Cardiac muscle cell (in vitro differentiated cells and primary cell): ENCODE measurements at places on chromosomes 11 and 22. TPM values are rescaled to one million over a fixed set of nuclear protein-coding genes. Genes with fewer than 3 reads are reported as not detected.

DNA sequence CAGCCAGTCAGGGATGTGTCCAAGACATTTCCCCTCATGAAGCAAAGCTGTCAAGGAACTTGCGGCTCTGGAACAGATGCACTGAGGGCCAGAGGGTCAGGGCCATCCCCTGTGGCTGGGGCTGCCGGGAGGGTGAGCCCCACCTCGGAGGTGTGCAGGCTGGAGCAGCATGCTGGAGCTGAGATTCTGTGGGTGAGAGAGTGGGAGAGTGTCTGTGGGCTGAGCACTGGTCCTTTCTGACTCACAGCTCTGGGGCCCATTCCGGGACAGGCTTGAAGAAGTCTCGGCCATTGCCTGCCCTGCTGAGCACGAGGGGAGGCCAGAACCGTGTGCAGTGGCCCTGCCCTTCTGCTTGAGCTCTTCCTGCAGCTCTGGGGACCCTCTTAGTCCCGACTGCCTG, 2.1 kb downstream of the OMP start:
- H3K27me3 ChIP-seq, result no peaks in the 10 kb centered on the region
- no peak overlapping the region for H3K27ac ChIP-seq
- no peaks in the 10 kb centered on the region for H3K4me1 ChIP-seq
- DNase-seq, result no peak
- H3K36me3 ChIP-seq, result no peaks in the 10 kb centered on the region

DNA sequence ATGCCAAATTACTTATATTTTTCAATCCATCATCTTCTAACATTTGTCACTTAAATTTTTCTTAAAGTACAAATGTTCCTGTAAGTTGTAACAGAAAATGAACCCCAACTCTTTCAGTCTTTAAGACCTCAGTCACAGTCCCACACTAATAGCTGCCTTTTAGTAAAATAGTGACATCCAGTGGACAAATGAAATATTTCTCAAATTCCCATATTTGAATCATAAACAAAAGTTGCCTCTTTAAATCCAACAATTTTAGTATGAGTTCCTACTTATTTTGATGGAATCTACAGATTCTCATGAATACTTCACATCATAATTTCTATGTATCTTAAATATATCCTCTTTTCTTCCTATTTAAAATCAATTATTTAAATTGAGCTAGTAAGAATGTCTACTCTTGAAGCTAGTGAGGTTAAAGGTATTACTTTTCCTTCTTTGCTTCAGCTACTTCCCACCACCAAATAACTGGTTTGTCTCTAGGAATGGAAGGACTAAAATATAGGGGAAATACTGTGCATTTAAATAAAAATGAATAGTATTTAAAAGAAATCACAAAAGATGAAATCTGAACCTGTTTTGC, 9.2 kb downstream of the LIN7C start:
- no peaks in the 10 kb centered on the region for H3K27me3 ChIP-seq
- H3K27ac ChIP-seq, result no peak overlapping the region
- DNase-seq, result peak; percentile 50
- H3K36me3 ChIP-seq, result peaks cover 35% of the 10 kb centered on the region
- no peaks in the 10 kb centered on the region for H3K4me1 ChIP-seq

DNA sequence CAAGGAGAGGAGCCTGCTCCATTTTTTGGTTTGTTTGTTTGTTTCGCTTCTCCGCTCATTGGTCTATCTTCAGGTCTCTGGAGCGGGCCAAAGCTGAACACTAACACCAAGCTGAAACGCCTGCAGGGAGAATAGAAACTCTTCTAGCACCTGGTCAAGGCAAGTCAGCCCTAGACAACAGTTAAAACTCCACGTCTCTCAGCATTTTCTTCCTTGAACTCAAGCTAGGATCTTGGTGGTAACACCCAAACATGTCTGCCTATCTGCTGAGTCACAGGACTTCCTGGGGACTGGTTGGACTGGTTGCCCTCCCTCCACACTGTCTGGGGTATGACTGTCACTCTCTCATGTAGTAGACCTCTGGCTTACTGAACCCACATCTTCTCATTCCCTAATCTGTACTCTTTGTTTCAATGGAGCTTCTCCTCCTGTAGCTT, 23.9 kb upstream of the RBFOX2 start:
- no peaks in the 10 kb centered on the region for H3K27me3 ChIP-seq
- H3K36me3 ChIP-seq, result no peaks in the 10 kb centered on the region
- no peak overlapping the region for H3K27ac ChIP-seq
- DNase-seq, result no peak
- H3K4me3 ChIP-seq, result no peak overlapping the region

DNA sequence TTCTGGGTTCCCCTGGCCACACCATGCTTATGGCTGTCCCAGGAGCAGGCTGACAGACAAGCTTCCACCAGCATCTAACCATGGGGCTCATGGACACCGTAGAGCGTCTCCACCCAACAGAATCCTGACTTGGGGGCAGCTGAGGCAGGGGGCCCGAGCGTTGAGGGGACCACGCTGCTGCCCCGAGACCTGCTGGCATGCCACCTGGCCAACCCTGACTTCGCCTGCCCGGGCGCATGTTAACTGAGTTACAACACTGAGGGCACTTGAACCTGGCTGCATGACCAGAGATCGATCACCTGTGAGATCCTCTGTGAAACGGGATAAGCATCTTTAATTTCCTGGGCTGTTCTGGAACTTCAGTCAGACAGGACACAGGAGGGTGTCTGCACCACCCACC, 13.7 kb downstream of the PPM1F start:
- no peak for DNase-seq
- no peak overlapping the region for H3K27ac ChIP-seq
- no peaks in the 10 kb centered on the region for H3K4me1 ChIP-seq
- no peak overlapping the region for H3K4me3 ChIP-seq

DNA sequence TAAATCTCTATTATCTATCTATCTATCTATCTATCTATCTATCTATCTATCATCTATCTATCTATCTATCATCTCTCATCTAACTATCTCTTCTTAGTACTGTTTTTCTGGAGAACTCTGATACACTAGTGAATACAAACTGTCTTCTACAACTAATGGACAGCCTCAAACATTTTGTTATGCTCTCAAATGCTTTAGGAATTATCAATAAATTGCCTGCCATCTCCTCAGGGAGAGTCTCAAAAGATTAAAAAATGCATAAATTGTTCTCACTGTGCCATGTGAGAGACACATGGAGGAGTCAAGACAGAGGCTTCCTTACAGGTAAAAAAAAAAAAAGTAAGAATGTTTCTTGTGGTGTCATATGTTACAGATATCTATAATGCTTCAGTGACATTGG, at the start of gene OR8K3:
OR8K3 (plus strand) TSS at position 301 of the 400 bp plus-strand sequence. CDS start 3,163 bp downstream, outside the sequence.
- H3K4me1 ChIP-seq, result no peaks in the 10 kb centered on the region
- H3K4me3 ChIP-seq, result no peak within 1 kb of the TSS
- DNase-seq, result no peak
- no peaks in the 10 kb centered on the region for H3K36me3 ChIP-seq
- no peaks in the 10 kb centered on the region for H3K27me3 ChIP-seq
- H3K27ac ChIP-seq, result no peak within 1 kb of the TSS

DNA sequence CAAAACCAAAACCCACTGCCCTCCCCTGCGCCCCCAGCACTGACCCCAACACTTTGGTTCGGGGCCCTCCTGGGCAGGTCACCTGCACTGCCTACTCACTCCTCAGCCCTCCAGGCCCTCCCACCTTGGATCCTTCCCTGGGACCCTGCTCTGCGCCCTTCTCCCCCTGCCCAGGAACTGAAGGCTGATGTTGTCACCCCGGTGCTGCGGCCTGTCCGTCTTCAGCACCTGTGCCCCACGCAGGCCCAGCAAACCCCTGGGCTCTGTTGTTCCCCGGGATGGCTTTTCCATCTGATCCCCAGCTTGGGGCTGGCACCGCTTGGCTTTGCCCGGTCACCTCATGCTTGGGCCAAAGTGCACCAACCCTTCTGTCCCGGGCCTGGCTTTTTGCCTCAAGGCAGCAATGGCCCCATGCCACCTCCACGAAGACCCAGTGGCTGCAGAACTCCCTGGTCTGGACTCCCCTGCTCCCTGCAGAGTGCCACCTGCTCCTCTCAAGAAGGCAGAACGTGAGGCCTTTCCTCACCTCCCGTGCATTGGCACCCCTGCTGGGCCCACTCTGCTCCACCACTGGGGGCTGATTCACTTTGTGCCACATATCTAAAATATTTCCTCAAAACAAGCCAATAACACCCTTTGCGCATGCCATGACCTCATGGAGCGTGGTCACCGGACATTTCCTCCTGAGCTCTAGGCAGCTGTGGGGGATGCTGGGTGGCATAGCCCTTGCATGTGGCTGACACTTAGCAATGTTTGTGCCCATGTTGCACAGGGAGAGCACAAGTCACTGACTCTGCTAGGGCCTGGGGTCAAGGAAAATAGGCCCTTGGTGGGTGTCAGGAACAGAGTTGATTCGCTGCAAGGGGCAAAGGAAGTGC, 8.8 kb downstream of the PPM1F start:
- peaks cover 12% of the 10 kb centered on the region for H3K4me1 ChIP-seq
- DNase-seq, result no peak
- H3K36me3 ChIP-seq, result peaks cover 2% of the 10 kb centered on the region
- no peak overlapping the region for H3K27ac ChIP-seq
- H3K27me3 ChIP-seq, result no peaks in the 10 kb centered on the region

DNA sequence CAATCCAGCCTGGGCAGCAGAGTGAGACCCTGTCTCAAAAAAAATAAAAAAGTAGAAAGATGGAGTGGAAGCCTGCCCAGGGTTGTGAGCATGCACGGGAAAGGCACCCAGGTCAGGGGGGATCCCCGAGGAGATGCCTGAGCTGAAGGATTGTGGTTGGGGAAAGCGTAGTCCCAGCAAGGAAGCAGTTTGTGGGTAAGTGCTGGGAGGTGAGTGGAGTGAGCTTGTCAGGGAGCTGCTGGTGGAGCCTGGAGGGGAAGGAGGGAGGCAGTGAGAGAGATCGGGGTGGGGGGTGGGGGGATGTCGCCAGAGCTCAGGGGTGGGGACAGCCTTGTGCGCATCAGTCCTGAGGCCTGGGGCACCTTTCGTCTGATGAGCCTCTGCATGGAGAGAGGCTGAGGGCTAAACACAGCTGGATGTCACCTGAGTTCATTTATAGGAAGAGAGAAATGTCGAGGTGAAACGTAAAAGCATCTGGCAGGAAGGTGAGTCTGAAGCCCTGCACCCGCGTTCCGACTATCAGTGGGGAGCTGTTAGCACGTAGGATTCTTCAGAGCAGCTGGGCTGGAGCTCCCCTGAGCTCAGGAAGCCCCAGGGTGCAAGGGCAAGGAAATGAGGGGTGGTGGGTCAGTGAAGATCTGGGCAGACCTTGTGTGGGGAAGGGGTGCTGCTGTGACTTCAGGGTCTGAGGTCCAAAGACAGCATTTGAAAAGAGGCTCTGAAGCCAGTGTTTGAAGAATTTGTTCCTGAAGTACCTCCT, 10.2 kb downstream of the TMEM121B start:
- H3K36me3 ChIP-seq, result no peaks in the 10 kb centered on the region
- no peak overlapping the region for H3K27ac ChIP-seq
- no peaks in the 10 kb centered on the region for H3K27me3 ChIP-seq
- no peaks in the 10 kb centered on the region for H3K4me1 ChIP-seq
- no peak overlapping the region for H3K4me3 ChIP-seq
- no peak for DNase-seq

- no peaks in the 10 kb centered on the region for H3K4me1 ChIP-seq
- no peak for DNase-seq
- H3K27ac ChIP-seq, result no peak overlapping the region
- H3K27me3 ChIP-seq, result peaks cover 35% of the 10 kb centered on the region
- H3K36me3 ChIP-seq, result no peaks in the 10 kb centered on the region
Observed at GRCh38 chr11:117789241-117789640, 7.8 kb downstream of the DSCAML1 start.

GRCh38 chr11:44911029-44911814, 39.5 kb downstream of the TP53I11 start:
- peak; percentile 96 for DNase-seq
- H3K4me3 ChIP-seq, result no peak overlapping the region
- no peaks in the 10 kb centered on the region for H3K27me3 ChIP-seq
- H3K36me3 ChIP-seq, result no peaks in the 10 kb centered on the region
- H3K27ac ChIP-seq, result no peak overlapping the region

DNA sequence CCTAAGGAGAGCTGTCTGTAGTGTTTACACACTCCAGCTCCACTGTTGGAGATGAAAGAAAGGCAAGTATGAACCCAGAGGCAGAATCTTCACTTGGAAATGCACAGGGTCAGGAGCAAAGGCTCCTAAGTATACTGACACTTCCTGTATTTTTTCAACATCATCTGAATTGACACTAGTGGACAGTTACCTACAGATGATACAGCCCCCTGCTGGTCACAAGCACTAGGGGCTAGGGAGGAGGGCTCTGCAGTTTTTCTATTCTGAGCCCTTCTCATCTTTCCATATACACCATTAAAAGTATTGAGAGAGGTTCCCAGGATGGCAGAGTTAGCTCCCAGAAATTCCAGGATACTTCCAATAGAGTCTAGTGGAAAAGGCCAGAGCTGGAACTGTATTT, 290.3 kb upstream of the API5 start:
- peak; percentile 19 for DNase-seq
- H3K36me3 ChIP-seq, result no peaks in the 10 kb centered on the region
- H3K4me3 ChIP-seq, result no peak overlapping the region

- H3K4me3 ChIP-seq, result no peak overlapping the region
- DNase-seq, result no peak
- no peaks in the 10 kb centered on the region for H3K4me1 ChIP-seq
- H3K27me3 ChIP-seq, result no peaks in the 10 kb centered on the region
- no peak overlapping the region for H3K27ac ChIP-seq
- H3K36me3 ChIP-seq, result no peaks in the 10 kb centered on the region
Observed at GRCh38 chr11:124380585-124380984, 3.7 kb downstream of the OR8B2 start.

DNA sequence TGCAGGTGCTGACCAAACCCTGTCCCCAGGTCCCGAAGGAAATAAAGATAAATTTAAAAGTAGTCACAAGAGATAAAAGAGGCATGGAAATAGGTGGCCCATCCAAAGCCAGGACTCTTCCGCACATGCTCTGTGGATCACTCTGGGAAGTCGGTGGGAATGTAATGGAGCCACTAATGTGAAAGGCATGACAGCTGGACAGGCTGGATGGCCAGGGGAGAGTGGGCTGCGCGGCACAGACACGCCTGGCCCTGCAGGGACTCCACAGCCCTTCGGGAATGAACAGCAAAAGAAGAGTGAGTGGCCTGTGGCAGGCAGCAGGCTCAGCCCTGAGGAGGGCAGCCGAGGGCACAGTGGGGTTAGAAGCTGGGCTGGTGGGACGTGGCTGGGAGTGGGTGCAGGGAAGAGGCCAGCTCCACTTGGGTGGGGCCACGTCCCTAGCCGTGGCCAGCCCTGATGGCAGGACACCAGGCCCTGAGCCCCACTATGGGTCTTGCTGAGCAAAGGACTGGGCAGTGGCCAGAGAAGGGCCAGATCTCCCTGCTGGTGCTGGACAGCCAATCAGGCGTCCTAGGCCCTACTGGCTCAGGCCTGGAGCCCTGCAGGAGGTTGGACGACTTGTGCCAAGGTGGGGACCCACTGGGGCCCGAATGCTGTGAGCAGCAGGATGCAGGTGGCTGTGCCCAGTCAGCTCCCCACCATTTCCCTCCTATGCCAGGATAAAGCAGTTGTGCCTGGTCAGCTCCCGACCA, 31.3 kb upstream of the GNB1L start:
- no peak overlapping the region for H3K4me3 ChIP-seq
- no peaks in the 10 kb centered on the region for H3K27me3 ChIP-seq
- no peak overlapping the region for H3K27ac ChIP-seq
- DNase-seq, result no peak

Gene KRTAP5-7
- total RNA-seq, result not detected in 2 replicates

Gene C22orf42
- total RNA-seq, result not detected in 2 replicates
